EH (cell line): ENCODE measurements at places on chromosomes 3 and 15.
A peak's percentile ranks its signal among the peaks of the same experiment; 100 is the strongest.

- no peak for DNase-seq
Observed at GRCh38 chr15:80110920-80111319, 41.9 kb upstream of the FAH start.

- no peak for DNase-seq
Observed at GRCh38 chr3:64178419-64178818, 46.8 kb downstream of the PRICKLE2 start.

DNA sequence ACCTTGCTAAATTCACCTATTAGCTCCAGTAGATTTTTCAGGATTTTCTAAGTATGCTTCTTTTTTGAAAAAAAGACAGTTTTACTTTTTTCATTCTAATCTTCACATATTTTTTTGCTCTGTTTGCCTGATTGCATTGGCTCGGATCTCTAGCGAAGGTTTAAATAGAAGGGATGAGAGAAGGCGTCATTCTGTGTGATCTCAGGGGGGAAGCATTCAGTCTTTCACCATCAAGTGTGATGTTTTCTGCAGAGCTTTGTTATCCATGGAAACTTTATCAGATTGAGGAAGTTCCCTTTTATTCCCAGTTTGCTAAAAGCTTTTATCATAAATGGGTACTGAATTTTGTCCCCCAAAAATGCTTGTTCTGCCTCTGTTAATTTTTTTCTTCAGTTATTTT is 120.3 kb downstream of the LRRK1 start:
- peak; percentile 22 for DNase-seq

GRCh38 chr3:171095063-171095462 is 68.5 kb upstream of the SLC2A2 start:
- DNase-seq, result no peak

DNA sequence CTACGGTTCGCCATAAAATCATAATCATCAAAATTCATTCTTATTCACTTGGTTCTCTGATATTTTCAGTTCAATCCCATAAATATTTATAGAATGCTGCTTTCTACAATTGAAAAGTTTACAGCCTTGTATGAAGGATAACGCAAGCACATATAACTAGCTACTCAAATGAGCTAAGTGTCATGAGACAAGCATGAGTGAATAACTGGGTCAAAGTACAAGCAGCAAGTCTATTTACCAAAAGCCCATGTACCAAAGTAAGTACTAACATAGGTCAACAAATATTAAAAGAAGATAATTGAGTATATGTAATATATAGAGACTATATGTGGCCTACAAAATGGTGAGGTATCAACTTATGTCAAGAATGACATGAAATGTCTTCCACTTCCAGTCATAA is 596.6 kb downstream of the GBE1 start:
- DNase-seq, result no peak

- DNase-seq, result peak; percentile 5
Observed at GRCh38 chr3:186583831-186584230, 13.3 kb downstream of the DNAJB11 start.

GRCh38 chr15:79365765-79366164 is 54.9 kb downstream of the TMED3 start:
- DNase-seq, result peak; percentile 30

- peak; percentile 3 for DNase-seq
Observed at GRCh38 chr15:79311901-79312553, 1.1 kb downstream of the TMED3 start.

DNA sequence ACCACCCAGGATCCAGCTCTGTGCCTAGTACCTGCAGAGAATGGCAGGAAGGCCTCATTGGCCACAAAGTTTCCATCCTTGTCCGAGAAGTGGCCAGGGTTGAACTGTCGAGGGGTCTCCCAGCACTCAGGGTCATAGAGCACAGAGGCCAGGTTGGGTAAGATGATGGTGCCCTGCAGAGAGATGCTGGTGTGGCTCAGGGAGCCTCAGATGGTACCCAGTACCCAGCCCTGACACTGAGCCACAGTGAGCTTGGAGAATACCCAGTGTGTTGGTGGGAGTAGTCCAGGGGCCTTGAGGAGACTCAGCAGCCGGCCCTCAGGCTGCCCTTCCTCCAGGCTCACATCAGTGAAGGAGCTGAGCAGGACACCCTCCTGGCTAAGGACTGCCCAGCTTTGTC is 11.5 kb upstream of the PARL start:
- DNase-seq, result no peak

GRCh38 chr3:182420741-182421140 is 372.6 kb upstream of the ATP11B start:
- no peak for DNase-seq

DNA sequence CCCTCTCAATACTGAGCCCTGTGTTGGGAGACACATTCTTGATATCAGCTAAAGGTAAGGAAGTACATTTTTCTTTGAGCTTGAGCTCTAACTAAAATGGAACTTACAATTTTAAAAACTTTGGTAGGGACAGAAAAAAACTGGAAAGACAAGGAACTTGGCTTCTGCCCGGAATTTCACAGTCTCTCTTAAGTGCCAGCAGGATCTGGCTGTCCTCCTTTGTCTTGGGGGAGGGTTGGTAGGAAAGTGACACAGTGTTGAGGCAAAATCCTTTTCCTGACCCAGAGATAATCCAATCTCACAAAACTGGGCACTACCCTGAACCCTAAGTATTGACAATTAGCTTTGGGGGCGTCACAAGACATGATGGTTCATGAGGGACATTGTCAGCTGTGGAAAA is 45.3 kb downstream of the ZPLD1 start:
- no peak for DNase-seq

DNA sequence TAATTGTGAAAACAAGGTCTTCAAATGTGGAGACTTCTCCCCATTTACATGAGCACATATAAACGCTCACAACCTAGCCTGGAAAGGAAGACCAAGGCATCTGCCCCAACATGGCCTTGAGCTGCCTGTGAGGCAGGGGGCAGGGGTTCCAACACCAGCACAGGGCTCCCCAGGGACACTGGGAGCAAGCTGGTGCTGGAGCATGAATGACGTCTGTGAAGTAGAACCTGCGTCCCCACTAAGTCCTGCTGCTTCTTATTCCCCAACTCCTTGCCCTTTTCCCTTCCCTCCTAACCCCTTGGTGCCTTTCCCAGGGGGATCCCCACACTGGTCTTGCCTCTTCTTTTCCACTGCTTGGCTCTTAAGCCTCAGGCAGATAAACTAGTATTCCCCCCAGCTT is 93.1 kb downstream of the RBPMS2 start:
- DNase-seq, result no peak

DNA sequence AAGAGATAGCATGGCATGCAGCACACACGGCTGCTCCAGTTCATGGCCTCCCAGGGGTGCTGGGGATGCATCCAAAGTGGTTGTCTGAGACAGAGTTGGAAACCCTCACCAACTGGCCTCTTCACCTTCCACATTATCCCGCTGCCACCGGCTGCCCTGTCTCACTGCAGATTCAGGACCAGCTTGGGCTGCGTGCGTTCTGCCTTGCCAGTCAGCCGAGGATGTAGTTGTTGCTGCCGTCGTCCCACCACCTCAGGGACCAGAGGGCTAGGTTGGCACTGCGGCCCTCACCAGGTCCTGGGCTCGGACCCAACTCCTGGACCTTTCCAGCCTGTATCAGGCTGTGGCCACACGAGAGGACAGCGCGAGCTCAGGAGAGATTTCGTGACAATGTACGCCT is 4.8 kb downstream of the CIB1 start:
- DNase-seq, result no peak

- no peak for DNase-seq
Observed at GRCh38 chr3:42148086-42148848, 57.1 kb downstream of the TRAK1 start.

DNA sequence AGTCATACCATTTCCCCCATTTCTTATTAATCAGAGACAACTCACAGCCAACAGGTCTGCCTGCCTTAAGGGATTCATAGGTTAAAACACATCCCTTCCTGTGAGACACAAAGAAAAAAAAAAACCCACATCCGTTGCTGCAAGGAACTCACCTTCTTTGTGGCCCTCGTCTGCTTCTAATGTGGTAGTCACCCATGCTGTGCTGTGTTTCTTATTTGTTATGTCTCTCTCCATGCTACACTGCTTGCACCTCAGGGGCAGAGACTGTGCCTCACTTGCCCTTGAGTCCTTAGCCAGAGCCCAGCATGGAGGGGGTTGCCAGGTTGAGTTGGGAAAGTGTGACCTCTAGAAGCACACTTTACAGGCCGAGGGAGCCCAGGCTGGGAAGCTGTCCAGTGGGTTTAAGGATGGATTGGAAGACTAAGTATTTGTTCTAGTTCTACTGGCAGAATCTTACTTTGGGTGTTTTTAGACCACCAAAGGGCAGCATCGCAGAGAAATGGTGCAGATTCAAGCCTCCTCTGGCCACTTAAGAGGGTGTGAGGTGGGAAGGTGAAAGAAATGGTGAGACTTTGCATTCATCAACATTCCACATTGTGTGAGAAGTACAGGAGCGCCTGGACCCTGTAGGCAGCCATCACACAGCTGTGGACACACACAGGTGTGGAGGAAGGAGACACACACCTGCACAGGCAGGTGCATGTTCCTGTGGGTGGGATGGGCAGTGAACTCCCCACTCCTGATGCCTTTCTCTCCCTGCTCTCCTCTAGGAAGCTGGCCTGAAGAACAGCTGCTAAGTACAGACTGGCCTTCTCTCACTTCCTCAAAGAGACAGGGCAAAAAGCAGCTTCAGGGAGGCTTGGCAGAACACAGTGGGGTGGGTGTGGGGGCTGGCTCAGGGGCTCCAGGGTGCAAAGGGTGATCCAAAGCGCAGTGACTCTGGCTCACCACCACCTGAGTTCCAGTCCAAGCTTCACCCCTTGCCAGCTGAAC is 48.8 kb downstream of the GLB1 start:
- DNase-seq, result no peak

DNA sequence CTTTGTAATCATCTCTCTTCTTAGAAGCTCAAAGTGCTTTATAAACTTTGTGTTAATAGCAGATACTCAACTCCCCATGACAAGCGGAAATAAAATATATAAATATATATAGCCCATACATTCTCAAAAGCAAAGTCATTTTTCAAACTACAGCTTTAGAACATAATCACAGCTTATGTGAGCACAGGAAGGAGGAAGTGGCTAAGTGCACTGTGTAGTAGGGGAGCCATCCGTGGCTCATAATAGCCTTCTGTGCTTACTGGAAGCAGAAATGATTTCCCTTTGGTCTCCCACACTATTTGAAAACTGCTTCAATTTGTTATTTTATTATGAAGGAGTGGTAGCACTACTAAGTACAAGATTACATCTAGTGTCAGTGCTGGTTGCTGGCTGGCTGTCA is 151.4 kb upstream of the ARL6 start:
- DNase-seq, result no peak

GRCh38 chr3:46393554-46394434 is 13.1 kb downstream of the CCR5AS start:
- DNase-seq, result no peak

DNA sequence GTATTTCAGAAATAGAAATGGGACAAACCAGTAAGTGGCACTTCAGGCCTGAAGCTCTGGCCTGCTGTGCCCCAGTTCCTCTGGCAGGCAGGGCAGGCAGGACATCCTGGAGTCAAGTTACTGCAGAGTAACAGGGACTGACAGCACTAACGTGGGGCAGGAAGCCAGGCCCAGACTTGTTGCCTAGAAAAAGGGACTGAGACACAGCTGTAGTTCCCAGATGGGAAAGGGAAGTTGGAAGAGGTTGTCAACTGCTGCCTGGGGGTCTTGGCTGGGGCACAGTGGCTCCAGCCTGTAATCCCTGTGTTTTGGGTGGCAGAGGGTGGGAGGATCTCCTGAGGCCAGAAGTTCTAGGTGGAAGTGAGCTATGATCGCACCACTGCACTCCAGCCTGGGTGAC is 171.9 kb downstream of the FMN1 start:
- DNase-seq, result peak; percentile 87

DNA sequence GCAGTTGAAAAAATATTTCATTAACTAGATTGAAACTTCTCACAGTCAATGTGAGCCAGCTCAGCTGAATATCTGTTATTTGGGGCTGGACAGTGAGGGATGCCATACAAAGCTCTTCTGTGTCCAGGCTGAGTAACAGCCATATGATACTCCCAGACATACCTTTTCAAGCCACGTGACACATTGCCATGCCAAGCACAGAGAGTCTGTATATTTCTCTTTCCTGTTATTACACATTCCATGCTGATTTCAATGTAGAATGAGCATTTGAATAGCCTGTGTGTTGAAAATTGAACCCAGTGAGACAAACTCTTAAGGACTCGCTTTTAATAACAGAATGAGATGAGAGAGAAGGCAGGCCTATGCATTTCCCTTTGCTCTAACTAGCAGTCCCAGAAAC is 334.7 kb upstream of the RASGRP1 start:
- DNase-seq, result peak; percentile 45

DNA sequence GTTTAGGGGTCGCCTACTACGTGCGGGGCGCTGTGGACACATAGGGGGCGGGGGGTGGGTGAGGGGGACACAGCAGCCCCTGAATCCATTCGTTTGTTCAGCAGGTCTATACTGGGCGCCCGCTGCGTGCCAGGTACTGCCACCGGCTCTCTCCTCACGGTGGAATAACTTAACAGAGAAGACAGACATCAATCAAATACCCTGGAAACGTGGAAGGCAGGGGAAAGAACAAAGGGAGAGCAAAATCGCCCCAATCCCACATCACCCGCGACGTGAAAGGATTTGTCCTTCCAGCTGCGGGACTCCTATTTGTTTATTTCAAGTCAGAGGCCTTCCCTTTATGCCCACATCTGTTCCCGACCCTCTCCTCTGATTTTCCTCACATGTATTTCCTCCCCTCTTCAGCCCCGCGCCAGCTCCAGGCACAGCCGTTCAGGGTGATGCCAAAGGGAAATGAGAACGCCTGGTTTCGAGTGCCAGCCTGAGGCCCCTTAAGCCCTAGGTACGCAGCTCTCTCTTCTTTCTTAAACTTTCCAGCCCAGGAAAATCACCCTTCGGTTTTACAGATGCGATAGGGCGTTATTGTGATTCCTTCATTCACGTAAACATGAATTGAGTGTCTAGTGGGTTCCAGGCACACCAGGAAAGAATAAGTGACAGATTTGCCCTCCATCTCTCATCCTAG is 726 bp upstream of the PROK2 start:
- DNase-seq, result no peak

- no peak for DNase-seq
Observed at GRCh38 chr15:82828075-82828474, 18.6 kb downstream of the WHAMM start.

DNA sequence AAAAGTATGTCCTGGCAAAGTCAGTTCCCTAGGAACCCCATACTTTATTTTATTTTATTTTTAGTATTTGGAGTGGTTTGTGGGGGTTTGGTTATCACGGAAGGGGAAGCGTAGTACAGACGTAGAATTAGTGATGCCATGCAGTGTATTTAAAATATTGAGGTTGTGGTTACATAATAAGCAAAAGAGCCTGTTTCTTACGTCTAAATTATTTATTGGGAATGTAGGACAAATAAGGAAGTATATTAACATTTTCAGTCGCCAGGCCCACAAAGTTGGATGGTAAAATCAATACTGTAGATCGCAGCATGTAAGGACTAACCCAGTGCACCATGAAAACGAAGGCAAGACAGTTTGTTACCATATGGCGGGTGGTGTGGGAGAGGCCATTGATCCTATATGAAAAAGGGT is 558 bp downstream of the DTWD1 start:
- DNase-seq, result peak; percentile 24

GRCh38 chr3:4376499-4376898 is 73.3 kb downstream of the SETMAR start:
- no peak for DNase-seq
